HCT116 (cell line): ENCODE measurements at places on chromosomes 2 and 18. TPM values are rescaled to one million over a fixed set of nuclear protein-coding genes. Genes with fewer than 3 reads are reported as not detected.

DNA sequence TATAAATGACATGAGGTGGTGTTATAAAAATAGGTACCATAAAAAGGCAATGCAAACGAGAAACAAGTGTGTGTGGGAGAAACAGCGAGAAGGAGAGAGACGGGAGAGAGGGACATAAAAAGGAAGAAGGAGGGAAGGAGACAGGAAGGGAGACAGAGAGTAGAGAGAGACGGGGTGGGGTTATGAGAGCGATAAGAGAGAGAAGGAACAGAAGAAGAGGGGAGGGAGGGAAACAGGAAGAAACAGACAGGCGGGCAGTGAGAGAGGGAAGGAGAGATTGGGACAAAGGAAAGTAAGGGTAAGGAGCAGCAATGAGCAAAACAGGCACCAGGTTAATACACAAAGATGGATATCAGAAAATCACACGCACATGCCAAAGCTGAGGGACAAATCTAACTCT, 83.7 kb downstream of the TGFA start:
- H3K27me3 ChIP-seq: no peaks in the 10 kb centered on the region
- H3K36me3 ChIP-seq: no peaks in the 10 kb centered on the region
- no peak for DNase-seq

DNA sequence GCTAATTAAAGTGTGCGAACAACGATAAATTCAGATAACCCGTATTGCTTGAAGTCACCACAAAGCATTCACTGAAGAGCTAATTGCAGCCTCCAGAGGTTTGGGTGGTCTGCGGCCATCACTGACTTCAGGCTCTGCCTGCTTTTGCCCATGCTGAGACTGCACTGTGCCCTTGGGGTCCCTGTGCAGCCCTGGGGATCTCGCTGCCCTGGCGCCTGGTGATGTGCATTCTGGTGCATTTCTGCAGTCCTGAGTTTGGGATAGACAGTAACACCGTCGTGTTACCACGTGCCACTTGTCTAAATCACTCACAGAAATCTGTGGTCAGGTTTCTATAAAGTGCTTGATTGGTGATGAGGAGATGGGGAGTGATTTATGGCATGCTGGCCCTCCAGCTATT, 27.6 kb downstream of the LDLRAD4 start:
- H3K27ac ChIP-seq: no peak overlapping the region
- no peaks in the 10 kb centered on the region for H3K36me3 ChIP-seq
- no peak for DNase-seq
- H3K4me3 ChIP-seq: no peak overlapping the region

The MOCOS gene
- 12.1 TPM for total RNA-seq

DNA sequence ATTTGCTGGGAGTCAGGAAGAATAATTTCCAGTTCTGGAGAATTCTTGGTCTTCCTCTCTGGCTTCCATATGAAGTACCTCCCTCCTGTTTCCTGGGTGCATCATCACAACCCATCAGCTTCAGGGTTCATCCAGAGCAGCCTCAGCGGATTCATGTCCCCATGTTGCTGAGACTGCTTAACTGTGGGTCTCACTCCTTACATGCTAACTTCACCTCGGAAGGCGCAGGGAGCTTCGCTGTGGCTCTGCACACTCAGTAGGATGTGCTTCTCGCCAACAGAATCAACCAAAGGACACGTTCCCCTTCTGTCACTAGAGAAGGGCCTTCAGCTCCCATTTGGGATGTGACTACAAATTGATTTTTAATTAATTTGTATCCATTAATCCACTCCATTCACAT, 24.2 kb downstream of the FBLN7 start:
- no peak overlapping the region for H3K27ac ChIP-seq
- H3K27me3 ChIP-seq: no peaks in the 10 kb centered on the region
- H3K4me3 ChIP-seq: no peak overlapping the region
- H3K4me1 ChIP-seq: no peaks in the 10 kb centered on the region

The GPR45 gene
- total RNA-seq: 0.30 TPM

GRCh38 chr2:98455494-98455976, 10.9 kb downstream of the INPP4A start:
- H3K36me3 ChIP-seq: no peaks in the 10 kb centered on the region
- H3K27ac ChIP-seq: no peak overlapping the region
- no peak for DNase-seq
- peaks cover 41% of the 10 kb centered on the region for H3K4me1 ChIP-seq

- no peak for DNase-seq
- H3K27me3 ChIP-seq: no peaks in the 10 kb centered on the region
- no peaks in the 10 kb centered on the region for H3K4me1 ChIP-seq
- H3K4me3 ChIP-seq: no peak overlapping the region
- no peaks in the 10 kb centered on the region for H3K36me3 ChIP-seq
- H3K27ac ChIP-seq: no peak overlapping the region
These were observed 90.8 kb downstream of the FAM124B start for GRCh38 chr2:224310943-224311625.

The IFT172 gene
- total RNA-seq: 13.7 TPM

The DTNA gene
- total RNA-seq: 9.6 TPM
